ENCODE measurements at places on chromosomes 6 and 20. TPM values are rescaled to one million over a fixed set of nuclear protein-coding genes. Genes with fewer than 3 reads are reported as not detected.
A peak's percentile ranks its signal among the peaks of the same experiment; 100 is the strongest.

DNA sequence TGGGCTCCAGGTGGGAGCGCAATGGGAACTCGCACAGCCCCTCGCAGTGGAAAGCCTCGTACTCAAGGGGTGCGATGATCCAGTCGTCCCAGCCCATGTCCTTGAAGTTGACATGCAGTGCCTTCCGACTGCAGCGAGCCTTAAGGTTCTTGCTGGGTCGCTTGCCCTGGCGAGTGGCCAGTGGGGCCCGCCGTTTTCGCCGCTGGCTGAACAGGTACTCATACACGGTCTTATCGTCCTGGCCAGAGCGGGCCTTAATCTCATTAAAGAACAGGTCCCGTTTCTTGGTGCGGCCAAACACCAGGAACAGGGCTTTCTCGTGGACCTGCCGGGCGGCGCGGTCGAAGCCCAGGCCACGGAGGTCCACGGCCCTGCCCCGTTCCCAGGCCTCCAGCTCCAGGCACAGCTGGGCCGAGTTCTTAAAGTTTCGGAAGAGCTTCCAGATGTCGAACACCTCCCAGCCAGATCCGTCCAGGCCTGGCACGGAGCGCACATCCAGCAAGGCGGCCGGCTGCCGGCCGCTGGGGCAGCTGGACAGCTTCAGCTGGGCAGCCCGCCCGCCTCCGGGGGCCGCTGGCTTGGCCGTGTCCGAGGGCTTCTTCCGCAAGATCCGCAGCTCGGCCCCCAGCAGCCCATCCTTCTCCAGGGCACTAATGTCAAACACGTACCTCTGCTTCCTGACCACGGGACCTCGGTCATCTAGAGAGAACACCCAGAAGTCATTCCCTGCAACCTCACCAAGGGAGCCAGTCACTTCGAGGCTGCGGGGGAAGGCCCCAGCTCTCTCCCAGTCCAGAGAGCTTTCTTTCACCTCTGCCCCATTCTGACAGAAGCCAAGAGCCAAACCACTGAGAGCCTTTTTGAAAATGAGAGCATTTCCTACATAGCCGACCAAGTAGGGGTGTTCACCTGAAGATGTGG, 3.7 kb downstream of the GDF5 start:
- no peak overlapping the region for H3K27ac ChIP-seq
- H3K36me3 ChIP-seq: no peaks in the 10 kb centered on the region
- H3K27me3 ChIP-seq: no peaks in the 10 kb centered on the region
- no peak for DNase-seq
- H3K4me3 ChIP-seq: no peak overlapping the region
- H3K4me1 ChIP-seq: no peaks in the 10 kb centered on the region

DNA sequence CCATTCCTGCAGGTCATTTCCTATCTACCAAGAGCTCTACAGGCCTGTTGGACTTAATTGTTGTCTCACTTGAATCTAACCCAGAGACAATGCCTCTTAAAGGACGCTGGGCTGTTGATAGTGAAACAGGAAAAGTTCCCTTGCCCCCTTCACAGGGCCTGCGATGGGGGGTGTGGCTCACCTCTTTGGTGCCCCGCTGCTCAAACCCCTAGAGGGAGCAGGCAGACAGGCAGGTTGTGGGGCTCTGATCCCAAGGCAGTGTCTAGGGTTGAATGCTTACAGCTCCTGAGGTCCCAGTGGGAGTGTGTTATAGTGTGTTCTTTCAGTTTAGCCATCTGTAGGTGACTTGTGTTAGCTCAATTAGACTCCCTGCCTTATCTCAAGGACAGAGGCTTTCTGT, 68.0 kb downstream of the OTOR start:
- no peak overlapping the region for H3K4me3 ChIP-seq
- no peaks in the 10 kb centered on the region for H3K27me3 ChIP-seq
- H3K36me3 ChIP-seq: no peaks in the 10 kb centered on the region

The TFAP2D gene
- not detected for total RNA-seq

The HLA-F gene
- total RNA-seq: 7.4 TPM

The DEFB124 gene
- total RNA-seq: not detected

The LAMA2 gene
- 3.7 TPM for total RNA-seq

The PLG gene
- total RNA-seq: not detected

DNA sequence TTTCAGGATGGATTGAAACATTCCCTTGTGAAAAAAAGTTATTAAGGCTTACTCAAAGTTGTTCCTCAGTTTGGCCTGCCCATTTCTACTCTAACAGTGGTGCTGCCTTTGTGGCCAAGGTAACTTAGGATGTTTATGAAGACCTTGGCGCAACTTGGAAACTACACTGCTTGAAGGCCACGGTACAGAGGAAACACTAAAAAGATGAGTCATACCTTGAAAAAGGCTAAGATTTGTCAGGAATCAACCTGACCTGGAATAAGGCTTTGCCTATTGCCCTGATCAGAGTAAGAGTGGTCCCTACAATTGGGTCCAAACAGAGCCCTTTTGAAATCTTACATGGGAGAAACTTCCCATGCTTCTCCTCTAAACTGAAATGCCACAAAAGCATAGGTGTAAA, 119.9 kb upstream of the MOCS1 start:
- H3K36me3 ChIP-seq: no peaks in the 10 kb centered on the region
- H3K4me3 ChIP-seq: no peak overlapping the region
- H3K27ac ChIP-seq: no peak overlapping the region

GRCh38 chr6:52351879-52352238, 10.1 kb upstream of the PAQR8 start:
- H3K4me3 ChIP-seq: no peak overlapping the region
- no peaks in the 10 kb centered on the region for H3K4me1 ChIP-seq
- no peak overlapping the region for H3K27ac ChIP-seq
- no peak for DNase-seq
- no peaks in the 10 kb centered on the region for H3K36me3 ChIP-seq

GRCh38 chr6:3194535-3195419, 32.7 kb downstream of the TUBB2B start:
- H3K4me3 ChIP-seq: no peak overlapping the region
- no peaks in the 10 kb centered on the region for H3K27me3 ChIP-seq
- peaks cover 2% of the 10 kb centered on the region for H3K36me3 ChIP-seq
- DNase-seq: peak; percentile 65
- peaks cover 12% of the 10 kb centered on the region for H3K4me1 ChIP-seq
- H3K27ac ChIP-seq: no peak overlapping the region

The PROCR gene
- 6.4 TPM for total RNA-seq

The B4GALT5 gene
- 77.0 TPM for total RNA-seq

DNA sequence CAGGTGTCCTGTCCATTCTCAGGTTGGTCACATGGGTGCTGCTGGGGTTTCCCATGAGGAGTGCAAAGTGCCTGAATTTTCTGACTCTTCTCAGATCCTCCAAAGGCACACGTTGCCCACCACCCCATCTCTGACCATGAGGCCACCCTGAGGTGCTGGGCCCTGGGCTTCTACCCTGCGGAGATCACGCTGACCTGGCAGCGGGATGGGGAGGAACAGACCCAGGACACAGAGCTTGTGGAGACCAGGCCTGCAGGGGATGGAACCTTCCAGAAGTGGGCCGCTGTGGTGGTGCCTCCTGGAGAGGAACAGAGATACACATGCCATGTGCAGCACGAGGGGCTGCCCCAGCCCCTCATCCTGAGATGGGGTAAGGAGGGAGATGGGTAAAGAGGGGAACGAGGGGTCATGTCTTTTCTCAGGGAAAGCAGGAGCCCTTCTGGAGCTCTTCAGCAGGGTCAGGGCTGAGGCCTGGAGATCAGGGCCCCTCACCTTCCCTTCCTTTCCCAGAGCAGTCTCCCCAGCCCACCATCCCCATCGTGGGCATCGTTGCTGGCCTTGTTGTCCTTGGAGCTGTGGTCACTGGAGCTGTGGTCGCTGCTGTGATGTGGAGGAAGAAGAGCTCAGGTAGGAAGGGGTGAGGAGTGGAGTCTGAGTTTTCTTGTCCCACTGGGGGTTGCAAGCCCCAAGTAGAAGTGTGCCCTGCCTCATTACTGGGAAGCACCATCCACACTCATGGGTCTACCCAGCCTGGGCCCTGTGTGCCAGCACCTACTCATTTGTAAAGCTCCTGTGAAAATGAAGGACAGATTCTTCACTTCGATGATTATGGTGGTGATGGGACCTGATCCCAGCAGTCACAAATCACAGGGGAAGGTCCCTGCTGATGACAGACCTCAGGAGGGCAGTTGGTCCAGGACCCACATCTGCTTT, 2.0 kb downstream of the HLA-F start:
- no peak for DNase-seq
- H3K36me3 ChIP-seq: peaks cover 2% of the 10 kb centered on the region
- H3K27ac ChIP-seq: no peak overlapping the region
- H3K4me1 ChIP-seq: no peaks in the 10 kb centered on the region

DNA sequence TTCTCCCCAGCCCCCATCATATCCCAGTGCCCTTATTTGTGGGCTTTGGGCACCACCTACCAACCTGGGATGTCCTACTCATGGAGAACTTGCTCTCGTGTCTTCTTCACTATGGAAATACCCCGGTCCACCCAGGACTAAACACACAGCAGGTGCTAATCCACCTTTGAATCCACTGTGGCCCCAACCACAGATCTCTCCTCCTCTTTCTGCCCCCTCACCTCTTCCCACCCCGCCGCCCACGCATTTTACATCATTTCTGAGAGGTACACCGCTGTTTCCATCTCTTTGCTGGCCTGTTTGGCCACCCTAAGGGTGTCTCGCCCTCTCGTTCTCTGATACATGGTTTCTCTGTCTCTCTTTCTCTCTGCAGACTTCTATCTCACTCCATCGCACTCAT, 82.5 kb upstream of the CTNNBL1 start:
- H3K27me3 ChIP-seq: no peaks in the 10 kb centered on the region
- H3K27ac ChIP-seq: no peak overlapping the region
- no peak overlapping the region for H3K4me3 ChIP-seq
- no peaks in the 10 kb centered on the region for H3K4me1 ChIP-seq
- H3K36me3 ChIP-seq: no peaks in the 10 kb centered on the region
- no peak for DNase-seq

DNA sequence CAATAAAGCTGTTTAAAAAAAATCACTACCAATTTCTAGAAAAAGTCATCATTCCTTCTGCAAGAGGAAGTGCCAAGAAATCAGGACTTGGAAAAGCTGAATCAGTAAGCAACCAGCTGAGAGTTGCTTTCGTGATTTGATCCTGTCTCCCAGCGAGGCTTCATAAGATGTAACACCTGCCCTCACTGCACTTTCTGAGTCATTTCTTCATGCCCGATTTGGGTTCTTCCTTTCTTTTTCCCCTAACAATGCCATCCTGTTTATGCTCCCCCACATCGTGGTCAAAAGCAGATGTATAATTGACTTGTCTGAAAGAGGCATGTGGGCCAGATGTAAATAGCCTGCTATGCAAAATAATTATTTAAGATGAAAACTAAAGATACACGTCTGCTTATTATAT, 52.1 kb downstream of the RIPOR2 start:
- H3K27me3 ChIP-seq: no peaks in the 10 kb centered on the region
- H3K27ac ChIP-seq: no peak overlapping the region
- peaks cover 3% of the 10 kb centered on the region for H3K36me3 ChIP-seq
- H3K4me1 ChIP-seq: peaks cover 10% of the 10 kb centered on the region

- H3K27ac ChIP-seq: no peak overlapping the region
- no peaks in the 10 kb centered on the region for H3K27me3 ChIP-seq
- H3K4me1 ChIP-seq: no peaks in the 10 kb centered on the region
- DNase-seq: no peak
- no peaks in the 10 kb centered on the region for H3K36me3 ChIP-seq
- H3K4me3 ChIP-seq: no peak overlapping the region
These were observed 155.6 kb upstream of the SMLR1 start for GRCh38 chr6:130671577-130671976.

DNA sequence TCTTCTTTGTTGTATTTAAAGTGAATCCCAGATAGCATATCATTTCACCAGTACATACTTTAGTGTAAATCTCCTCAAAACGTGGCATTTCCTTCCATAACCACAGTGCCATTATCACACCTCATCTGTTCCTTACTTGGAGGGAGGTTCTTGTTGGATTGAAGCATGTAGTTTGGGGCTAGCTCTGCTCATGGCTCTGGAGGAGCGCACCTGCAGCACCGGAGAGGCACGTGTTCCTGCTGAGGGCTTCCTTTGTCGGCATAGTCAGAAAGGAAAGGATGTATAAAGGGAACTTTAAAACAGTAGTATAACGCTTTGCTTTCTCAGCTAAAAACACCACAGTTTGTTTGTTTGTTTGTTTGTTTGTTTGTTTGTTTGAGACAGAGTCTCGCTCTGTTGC, 121.7 kb upstream of the TMEM181 start:
- no peak overlapping the region for H3K4me3 ChIP-seq
- DNase-seq: no peak
- no peak overlapping the region for H3K27ac ChIP-seq
- no peaks in the 10 kb centered on the region for H3K27me3 ChIP-seq

- DNase-seq: peak; percentile 91
- no peaks in the 10 kb centered on the region for H3K36me3 ChIP-seq
- H3K27me3 ChIP-seq: no peaks in the 10 kb centered on the region
- no peak overlapping the region for H3K27ac ChIP-seq
- no peaks in the 10 kb centered on the region for H3K4me1 ChIP-seq
These were observed 21.2 kb downstream of the THEMIS start for GRCh38 chr6:127879685-127880084.

The SNAP91 gene
- 1.4 TPM for total RNA-seq

DNA sequence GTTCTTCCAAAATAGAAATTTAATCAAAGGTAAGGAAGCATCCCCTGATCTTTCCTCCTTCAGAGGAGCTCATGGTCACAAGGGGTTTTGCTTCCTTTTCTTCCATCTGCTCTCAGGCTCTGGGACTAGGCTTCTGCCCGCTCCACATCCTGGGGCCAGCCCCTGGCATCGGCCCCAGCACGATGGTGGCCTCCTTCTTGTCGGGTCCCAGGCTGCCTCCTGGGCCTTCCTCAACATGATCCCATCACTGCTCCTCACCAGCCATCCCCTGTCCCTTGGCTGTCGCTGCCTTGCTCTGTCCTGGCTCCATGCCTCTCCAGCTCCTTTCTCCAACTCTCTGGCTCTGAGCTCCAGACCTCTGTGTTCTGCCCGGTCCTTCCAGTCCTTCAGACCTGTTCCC, 4.1 kb downstream of the PHACTR3 start:
- no peak for DNase-seq
- peaks cover 30% of the 10 kb centered on the region for H3K27me3 ChIP-seq
- H3K4me3 ChIP-seq: no peak overlapping the region

The LYRM2 gene
- total RNA-seq: 29.8 TPM

The ANKRD60 gene
- not detected for total RNA-seq

GRCh38 chr6:140979642-140980091, 1153.1 kb upstream of the GJE1 start:
- H3K36me3 ChIP-seq: no peaks in the 10 kb centered on the region
- H3K27me3 ChIP-seq: no peaks in the 10 kb centered on the region

The GPR6 gene
- 0.20 TPM for total RNA-seq

GRCh38 chr6:45715508-45715803, 300.2 kb downstream of the CLIC5 start:
- no peak overlapping the region for H3K4me3 ChIP-seq
- no peak overlapping the region for H3K27ac ChIP-seq
- H3K4me1 ChIP-seq: no peaks in the 10 kb centered on the region

- peaks cover 2% of the 10 kb centered on the region for H3K4me1 ChIP-seq
- no peaks in the 10 kb centered on the region for H3K27me3 ChIP-seq
- no peak overlapping the region for H3K27ac ChIP-seq
- H3K4me3 ChIP-seq: no peak overlapping the region
- H3K36me3 ChIP-seq: no peaks in the 10 kb centered on the region
These were observed 72.9 kb downstream of the TSBP1 start for GRCh38 chr6:32298632-32299336.

The NKX2-2 gene
- total RNA-seq: 0.11 TPM

DNA sequence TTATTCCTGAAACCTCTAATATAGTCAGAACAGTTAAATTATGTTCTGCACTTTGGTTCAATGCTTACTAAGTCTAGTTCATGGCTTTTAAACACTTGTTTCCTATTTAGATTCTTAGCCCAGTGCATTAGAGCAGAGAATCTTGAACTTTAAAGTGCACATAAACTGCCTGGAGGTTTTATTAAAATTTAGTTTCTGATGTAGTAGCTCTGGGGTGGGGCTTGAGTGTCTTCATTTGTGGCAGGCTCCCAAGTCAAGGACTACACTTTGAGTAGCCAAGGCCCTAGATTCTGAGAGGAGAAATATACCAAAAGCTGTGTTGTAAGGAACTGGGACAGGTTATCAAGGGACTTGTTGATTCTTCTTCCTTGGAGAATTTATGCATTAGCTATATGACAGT, 1604.2 kb downstream of the KHDRBS2 start:
- H3K4me3 ChIP-seq: no peak overlapping the region
- H3K4me1 ChIP-seq: no peaks in the 10 kb centered on the region
- no peak overlapping the region for H3K27ac ChIP-seq
